SW 1271 (cell line): ENCODE measurements at places on chromosomes 4 and X.

- DNase-seq, result no peak
Measured at GRCh38 chrX:118893923-118894322, 70.3 kb downstream of the ZCCHC12 start.

DNA sequence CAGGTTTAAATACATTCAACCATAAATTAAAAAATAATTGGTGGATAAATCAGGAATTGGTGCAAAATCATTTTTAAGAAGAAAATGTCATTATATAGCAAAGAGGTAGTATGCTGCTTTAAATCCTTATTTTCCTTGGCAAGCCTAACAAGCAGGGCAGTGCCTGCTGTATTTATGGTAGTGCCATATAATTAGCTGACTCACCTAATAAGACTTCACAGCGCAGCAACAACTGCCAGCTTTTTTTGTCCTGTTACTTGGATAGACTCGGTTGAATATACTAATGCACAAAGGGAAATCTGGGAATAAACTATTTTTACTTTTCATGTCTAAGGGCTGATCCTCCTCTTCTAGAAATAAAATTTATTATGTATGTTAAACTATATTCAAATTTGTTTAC lies 99.1 kb downstream of the SNCA start:
- no peak for DNase-seq

- DNase-seq, result no peak
Measured at GRCh38 chr4:182225257-182225852, 17.8 kb upstream of the TENM3 start.

GRCh38 chrX:81120936-81121371 lies 80.8 kb downstream of the HMGN5 start:
- DNase-seq, result peak; percentile 0

- DNase-seq, result no peak
Measured at GRCh38 chrX:140701480-140701879, 8.1 kb upstream of the LINC00632 start.

DNA sequence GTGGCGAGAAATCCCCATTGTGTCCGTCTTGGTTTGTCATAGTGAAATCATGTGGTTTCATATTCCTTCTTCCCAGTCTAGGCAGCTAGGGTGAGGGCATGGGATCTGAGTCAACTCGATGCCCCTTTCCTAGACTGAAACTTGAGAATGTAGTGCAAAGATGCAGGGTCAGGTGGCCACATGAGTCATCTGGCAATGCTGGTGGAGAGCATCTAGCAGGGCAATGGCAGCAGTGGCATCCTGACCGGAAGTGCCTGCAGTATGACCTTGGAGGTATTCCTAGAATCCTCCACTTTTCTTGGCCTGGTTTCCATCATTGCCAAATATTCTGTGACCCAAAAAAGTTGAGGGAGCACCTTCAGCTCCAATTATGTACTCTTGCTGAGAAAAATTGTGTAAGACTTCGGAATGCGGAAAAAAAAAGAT lies 39.1 kb upstream of the TMEM184C start:
- peak; percentile 87 for DNase-seq

DNA sequence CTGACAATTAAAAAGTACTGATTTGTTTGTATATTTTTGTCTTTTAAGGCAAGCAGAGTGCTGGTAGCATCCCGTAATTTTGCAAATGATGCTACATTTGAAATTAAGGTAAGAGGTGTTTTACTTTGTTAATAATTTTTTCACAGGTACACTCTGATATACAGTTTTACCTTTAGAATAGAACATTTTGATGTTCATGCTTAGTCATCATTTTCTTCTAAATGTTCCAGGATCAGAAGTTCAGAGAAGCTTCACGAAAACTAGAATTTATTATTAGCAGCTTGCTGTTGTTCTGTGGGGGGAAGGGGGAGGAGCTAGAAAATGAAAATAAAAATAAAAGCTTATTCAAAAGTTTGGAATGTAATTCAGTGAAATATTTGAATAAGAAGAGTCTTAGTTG lies 5.5 kb downstream of the PDHA1 start:
- no peak for DNase-seq

GRCh38 chr4:42348692-42349091 lies 48.6 kb upstream of the SHISA3 start:
- no peak for DNase-seq

GRCh38 chrX:150690126-150690525 lies 3.1 kb upstream of the MTMR1 start:
- peak; percentile 47 for DNase-seq

- DNase-seq, result no peak
Measured at GRCh38 chr4:10856271-10856782, 171.8 kb upstream of the CLNK start.

- peak; percentile 1 for DNase-seq
Measured at GRCh38 chrX:97685753-97686152, 802.0 kb downstream of the RPA4 start.

GRCh38 chr4:168220893-168221292 lies 97.7 kb downstream of the DDX60 start:
- DNase-seq, result no peak

- no peak for DNase-seq
Measured at GRCh38 chrX:132292793-132293192, 73.5 kb upstream of the RAP2C start.

- no peak for DNase-seq
Measured at GRCh38 chr4:14841801-14842768, 160.2 kb upstream of the CPEB2 start.

GRCh38 chr4:121726642-121727268 lies 30.0 kb upstream of the ANXA5 start:
- DNase-seq, result peak; percentile 66

- no peak for DNase-seq
Measured at GRCh38 chr4:94757192-94758140, at the start of gene BMPR1B. TSS of gene BMPR1B (plus strand) at chr4:94757955. CDS start at chr4:95104425, 346,470 bp downstream.

- no peak for DNase-seq
Measured at GRCh38 chrX:65537229-65537628, 2.6 kb upstream of the LAS1L start.

DNA sequence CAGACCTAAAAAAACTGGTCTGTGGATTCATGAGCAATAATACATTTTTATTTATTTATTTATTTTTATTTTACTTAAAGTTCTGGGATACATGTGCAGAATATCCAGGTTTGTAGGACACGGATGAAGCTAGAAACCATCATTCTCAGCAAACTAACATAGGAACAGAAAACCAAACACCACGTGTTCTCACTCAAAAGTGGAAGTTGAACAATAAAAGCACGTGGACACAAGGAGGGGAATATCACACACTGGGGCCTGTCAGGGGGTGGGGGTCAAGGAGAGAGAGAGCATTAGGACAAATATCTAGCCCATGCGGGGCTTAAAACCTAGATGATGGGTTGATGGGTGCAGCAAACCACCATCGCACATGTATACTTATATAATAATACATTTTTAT lies 705.9 kb downstream of the RAB28 start:
- no peak for DNase-seq

DNA sequence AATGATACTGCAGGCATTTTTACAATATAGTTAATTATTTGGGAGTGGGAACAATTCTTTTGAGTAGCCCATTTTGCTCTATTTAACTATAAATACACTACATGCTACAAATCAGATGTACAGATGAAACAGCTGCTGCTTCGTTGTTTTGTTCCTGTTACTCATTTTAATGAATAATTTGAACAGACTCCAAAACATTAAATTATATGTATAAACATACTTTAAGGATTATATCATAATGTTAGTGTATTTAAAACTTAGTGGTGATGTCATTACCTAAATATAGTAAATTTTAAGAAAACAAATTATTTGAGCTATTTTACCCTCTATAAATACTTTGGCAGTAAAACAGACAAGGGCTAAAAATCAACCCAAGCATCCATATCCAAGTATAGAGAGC lies 60.7 kb downstream of the GAB1 start:
- DNase-seq, result no peak

DNA sequence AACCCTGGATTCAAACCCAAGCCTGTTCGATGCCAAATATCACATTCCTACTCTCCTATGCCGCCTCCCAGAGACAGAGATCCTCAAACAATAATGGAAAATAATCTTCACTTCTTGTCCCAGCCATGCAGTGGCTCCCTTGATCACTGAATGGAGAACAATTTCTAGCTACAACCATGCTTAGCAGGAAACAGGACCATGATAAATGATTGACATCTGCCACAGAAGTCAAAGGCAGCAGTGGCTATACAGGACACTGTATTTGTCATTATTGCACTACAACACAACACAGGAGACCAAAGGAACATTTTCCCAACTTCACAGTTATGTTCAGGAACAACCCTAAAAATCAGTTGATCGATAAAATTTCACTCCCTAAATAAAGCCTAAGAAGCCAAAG lies 243.3 kb upstream of the SLC7A11 start:
- no peak for DNase-seq

DNA sequence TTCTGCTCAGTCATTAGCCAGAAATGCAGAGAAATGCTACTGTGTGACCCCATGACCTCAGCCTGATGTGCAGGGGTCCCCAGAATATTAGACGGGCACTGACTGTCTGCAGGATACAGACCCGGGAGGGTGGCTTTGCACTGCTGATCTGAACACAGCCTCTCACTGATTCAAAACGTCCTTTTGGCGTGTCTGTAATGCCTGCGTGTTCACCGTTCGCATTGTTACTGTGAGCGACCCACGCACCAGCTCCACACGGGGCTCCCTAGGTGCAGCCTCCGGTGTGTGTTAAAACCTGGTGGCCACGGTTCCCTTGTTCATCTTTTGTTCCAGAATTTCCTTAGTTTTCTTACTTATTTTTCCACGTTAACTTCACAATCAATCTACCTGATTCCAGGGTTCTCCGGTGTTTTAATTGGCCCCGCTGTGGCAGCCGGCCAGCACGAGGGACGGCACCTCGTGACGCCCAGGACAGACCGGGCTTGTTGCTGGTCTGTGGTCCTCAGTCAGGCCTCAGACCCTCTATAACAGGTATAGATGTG lies 32.0 kb upstream of the SPON2 start:
- DNase-seq, result no peak

DNA sequence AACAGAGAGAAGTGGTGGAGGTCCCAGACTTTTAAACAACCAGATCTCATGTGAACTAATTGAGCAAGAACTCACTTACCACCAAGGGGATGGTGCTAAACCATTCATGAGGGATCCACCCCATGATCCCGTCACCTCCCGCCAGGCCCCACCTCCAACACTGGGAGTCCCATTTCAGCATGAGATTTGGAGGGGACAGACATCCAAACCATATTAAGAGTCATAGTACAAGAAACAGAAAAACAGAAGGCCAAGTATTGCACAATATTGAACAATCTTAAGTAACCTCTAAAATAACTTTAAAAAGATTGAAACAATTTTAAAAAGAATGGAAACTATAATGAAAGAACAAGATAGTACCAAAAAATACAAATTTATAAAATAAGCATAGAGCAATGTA lies 110.0 kb downstream of the CBR4 start:
- DNase-seq, result no peak

- DNase-seq, result no peak
Measured at GRCh38 chrX:48786341-48786800, at the start of gene GATA1. TSS of gene GATA1 (plus strand) at chrX:48786590. CDS start at chrX:48791110, 4,520 bp downstream.

DNA sequence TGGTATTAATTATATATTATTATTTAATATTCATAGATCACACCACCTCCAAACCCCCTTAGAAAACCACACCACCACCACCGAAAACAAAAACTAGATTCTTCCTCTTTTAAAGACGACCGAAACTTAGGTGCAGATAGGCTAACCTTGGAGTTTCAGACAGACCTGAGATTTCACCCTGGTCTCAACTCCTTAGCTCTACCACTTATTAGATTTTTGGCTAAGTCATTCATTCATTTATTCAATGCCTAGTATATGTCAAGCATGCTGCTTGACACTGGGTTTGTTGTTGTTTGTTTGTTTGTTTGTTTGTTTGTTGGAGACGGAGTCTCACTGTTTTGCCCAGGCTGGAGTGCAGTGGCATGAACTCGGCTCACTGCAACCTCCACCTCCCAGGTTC lies 9.5 kb upstream of the BMP2K start:
- no peak for DNase-seq

DNA sequence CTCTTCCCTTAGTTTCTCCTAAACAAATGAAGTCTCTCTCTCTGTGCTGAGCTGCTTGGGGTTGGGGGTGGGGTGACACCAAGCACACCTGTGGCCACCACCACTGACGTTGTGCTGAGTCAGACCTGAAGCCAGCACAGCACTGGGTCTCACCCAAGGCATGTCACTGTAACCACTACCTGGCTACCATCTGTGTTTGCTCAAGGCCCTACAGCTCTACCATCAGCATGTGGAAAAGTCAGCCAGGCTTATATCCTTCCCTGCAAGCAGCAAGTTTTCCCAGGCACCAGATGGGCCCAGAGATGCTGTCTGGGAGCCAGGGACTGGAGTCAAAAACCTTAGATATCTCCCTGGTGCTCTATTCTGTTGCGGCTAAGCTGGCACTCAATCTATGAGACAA lies 6.9 kb downstream of the CXCL10 start:
- no peak for DNase-seq

DNA sequence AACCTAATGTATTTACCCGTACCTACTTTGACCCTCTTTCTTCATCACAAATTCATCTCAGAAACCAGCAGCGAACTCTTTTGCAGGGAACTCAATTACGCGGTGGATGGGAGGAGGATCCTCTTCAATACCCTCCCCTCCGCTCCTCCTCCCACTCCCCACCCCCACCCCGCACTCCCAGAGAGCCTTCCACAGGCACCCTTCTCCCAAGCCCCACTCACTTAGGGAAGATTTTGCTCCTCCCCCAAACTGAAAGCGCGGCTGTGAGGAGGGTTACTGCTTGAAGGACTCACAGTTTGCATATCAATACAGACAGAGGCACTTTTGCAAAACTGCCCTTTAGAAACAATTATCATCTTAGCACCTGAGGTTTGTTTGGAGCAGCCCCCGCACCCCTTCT lies 960 bp upstream of the IL1RAPL1 start:
- DNase-seq, result no peak

DNA sequence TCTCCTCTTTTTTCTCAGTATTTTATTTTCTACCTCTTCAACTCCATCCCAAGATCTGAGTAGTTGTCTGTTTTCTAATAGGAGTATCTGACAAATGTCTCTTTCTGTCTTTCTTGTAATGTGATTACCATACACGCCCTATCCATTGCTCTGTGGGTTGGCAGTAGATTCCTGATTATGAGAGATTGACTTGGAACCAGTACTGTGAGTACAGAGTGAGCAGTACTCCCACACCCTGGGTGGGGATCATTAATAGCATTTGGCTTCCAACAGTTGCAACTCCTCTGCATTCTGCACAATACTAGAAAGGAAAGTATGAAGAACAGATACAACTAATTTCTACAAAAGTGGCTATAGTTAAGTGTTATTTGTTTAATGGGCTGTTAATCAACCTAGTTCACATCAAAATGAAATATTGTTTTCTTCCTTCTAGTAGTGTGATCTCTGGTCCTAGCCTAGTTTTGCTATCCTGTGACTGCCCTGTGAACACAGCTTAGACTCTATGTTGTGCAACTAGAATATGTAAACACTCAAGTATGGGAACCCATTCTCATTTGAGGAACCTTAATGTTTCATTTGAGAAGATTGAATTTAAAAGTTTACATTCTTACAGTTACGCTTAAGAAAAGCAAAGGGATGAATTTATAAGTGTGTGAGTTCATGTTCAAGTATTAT lies 112.9 kb downstream of the PTPN13 start:
- DNase-seq, result no peak

- DNase-seq, result no peak
Measured at GRCh38 chr4:73897380-73898136, 28.4 kb downstream of the CXCL1 start.
